ENCODE measurements at places on chromosomes 6 and 20. TPM values are rescaled to one million over a fixed set of nuclear protein-coding genes. Genes with fewer than 3 reads are reported as not detected.
A peak's percentile ranks its signal among the peaks of the same experiment; 100 is the strongest.

The PRSS35 gene
- not detected for total RNA-seq

The POU5F1 gene
- total RNA-seq = 0.83 TPM

The COL11A2 gene
- 0.39 TPM for total RNA-seq

The MED23 gene
- total RNA-seq = 55.4 TPM

The MYH7B gene
- 0.66 TPM for total RNA-seq

The ARMH2 gene
- total RNA-seq = 5.0 TPM

The SRMS gene
- total RNA-seq = 0.17 TPM

The AK9 gene
- 26.5 TPM for total RNA-seq

The FAM217A gene
- not detected for total RNA-seq

The APOM gene
- 2.6 TPM for total RNA-seq

The EFCAB8 gene
- 3.8 TPM for total RNA-seq

The SLC39A7 gene
- total RNA-seq = 29.6 TPM

The SNX21 gene
- total RNA-seq = 1.7 TPM

The NKX2-4 gene
- total RNA-seq = not detected

- no peak for DNase-seq
Observed at GRCh38 chr20:46983466-46983865, 88.8 kb downstream of the EYA2 start.

- DNase-seq = no peak
Observed at GRCh38 chr20:36246401-36246800, 10.1 kb downstream of the AAR2 start.

DNA sequence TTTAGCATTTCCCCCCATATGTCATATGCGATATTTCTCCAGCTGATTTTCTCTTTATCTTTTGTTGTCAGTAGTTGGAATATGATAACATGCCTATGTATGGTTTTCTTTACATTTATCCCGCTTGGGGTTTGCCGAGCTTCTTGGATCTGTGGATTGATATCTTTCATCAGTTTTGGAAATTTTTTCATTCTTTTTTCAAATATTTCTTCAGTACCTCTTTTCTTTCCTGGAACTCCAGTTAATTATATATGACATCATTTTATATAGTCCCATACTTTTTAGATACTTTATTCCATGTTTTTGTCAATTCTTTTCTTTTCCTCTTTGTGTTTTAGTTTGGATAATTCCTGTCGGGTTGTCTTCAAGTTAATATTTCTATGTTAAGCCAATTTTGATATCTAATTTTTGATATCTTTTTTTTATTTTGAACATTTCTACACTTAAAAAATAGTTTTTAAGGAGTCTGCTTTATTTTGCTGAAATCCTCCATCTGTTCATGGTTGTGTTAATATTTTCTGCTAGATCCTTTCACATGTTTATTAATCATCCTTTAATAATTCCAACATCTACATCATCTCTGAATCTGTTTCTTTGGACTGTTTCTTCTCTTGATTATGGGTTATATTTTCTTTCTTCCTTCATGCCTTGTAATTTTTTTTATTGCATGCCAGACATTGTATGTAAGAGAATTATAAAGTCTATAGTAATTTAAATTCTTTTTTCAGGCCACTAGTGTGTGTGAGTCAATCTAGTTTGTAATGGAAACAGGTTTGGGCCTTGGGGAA lies 9.5 kb downstream of the ZDHHC14 start:
- no peak for DNase-seq

DNA sequence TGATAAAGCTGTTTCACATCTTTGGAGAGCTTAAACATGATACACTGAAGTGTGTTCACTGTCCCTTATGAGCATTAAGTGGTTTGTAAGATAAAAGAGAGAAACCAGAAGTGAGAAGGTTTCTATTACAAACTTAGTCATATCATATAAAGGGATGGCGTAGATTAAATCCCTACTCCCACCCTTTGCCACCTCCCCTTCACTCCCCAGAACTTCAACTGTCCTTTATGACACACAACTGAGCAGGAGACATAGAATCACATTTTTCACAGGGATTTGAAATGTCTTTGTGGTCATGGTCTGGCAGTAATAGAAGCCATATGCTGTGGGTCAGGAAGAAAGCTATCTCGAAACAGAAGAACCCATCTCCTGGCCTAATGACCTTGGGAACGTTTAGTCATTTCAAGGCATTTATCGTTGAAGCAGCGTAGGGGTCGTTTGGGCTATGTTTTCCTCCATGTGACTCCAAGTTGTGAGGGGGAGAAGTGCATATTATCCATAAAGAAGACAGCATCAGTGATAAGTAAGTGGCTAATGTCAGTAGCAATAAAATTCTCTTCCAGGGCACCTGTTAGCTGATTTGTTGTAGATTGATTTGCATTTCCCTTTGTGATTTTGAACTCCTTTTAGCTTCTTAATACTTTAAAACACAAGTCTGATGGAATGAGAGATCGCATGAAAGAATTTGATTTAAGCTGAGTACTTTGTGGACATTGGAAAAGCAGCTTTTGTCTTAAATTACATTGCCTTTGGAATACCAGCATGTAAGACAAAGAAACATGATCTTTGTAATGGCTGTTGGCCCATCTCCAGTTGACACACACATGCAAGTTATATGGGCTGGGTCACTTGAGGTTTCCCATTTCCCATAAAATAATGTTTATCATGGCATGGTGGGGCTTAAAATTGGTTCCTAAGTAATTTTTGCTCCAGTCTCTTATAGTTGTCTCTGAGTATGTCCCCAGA lies 501.5 kb upstream of the FLRT3 start:
- DNase-seq = no peak

- no peak for DNase-seq
Observed at GRCh38 chr20:2515203-2515602, 6.5 kb upstream of the ZNF343 start.

DNA sequence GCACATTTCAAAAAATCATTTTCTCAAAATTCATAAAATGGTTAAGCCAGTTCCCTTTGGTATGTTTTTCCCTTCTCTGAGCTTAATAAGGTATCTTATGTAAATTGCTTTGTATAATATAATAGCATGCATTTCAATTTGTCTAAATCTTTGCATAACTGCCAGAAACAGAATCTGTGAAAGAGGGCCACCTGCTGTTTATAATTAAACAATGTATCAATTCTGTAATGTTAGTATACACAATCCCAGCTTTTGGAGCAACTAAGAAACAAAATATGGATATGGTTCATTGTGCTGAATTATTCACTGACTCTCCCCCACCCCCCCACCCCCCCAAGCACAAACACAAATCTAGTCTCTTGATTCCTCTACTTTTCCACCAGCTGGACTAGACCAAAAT lies 54.8 kb downstream of the GPX5 start:
- no peak for DNase-seq

DNA sequence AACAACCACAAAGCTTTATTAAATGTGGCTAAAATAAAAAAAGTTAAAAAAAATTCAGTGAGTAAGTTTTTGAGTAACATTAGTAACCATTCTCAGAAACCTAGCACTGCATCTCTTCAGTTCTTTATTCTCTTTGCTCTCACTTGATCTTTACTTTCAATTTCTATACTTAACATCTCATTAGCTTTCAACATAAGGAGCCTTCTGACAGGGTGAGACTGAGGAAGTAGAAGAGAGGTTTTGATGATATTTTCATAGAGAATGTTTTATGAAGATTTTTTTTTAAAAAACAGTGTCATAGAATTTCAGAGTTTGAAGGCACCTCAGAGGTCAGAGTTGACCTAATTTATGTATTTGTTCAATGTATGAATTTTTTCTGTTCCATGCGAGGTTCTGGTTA lies 60.8 kb downstream of the FAM83B start:
- DNase-seq = no peak

DNA sequence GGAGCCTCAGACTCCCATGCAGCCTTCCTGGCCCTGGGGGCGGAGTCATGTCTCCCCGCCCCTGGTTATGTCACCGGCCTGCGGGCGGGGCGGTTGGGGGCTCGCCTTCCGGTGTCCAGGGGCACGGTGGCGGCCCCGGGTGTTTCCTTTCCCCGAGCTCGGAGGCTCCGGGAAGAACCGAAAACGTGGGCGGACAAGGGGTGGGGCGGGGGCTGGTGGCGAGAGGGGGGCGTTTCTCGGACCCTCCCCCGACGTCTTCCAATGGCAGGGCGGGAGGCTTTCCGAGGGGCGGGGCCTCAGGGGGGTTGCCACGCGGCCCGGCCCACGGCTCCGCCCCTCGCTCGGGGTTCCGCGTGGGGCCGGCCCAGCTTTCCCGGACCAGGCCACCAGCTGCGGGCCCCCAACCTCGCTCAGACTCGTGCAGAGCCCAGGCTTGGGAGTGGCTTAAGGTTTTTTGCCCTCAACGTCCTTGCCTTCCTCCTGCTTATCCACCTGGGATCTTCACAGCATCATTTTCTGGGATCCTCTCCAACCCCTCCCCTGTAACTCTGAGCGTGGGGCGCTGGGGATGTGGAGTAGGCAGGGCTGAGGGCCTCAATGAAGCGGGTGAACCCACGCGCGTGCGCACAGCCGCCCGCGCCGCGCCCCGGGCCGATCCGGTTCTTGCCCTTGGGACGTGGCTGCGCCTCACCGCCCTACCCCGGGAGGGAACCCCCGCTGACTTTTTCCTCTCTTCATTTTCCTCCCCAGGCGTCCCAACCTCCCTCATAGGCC lies 2.1 kb upstream of the NRN1 start:
- DNase-seq = peak; percentile 54

GRCh38 chr20:38835792-38836191 lies 30.3 kb downstream of the PPP1R16B start:
- no peak for DNase-seq

- DNase-seq = no peak
Observed at GRCh38 chr6:45365036-45365435, 12.7 kb downstream of the SUPT3H start.

GRCh38 chr6:29726001-29726400 lies 2.8 kb downstream of the HLA-F start:
- DNase-seq = no peak

DNA sequence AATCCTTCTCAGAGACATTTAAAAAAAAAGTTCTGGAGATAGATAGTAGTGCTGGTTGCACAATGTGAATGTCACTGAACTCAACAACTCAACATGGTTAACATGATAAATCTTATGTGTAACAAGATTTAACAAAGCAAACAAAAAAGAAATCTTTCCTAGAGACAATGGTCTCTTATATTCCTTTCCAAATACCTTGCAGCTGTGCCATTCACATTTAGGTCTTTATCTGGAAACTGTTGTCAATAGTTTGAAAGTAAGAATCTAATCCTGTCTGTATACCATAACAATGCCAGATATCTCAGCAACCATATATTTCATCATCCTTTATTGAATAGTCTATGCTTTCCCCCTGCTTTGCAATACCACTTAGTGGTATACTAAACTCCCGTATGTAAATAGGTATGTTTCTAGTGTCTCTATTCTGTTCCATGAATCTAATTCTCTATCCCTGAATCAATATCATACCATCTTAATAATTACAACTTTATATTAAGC lies 2.1 kb downstream of the SERAC1 start:
- DNase-seq = no peak

DNA sequence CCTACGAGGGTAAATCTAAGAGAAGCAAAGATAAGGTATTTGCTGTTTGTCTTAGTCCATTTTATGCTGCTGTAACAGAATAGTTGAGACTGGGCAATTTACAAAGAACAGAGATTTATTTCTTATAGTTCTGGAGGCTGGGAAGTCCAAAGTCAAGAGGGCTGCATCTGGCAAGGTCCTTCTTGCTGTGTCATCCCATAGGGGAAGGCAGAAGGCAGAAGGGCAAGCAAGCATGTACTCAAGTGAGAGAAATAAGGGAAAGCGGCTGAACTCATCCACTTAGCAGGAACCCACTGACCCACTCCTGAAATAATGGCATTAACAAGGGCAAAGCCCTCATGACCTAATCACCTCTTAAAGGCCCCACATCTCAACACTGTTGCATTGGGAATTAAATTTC lies 102.7 kb downstream of the AGPAT4 start:
- no peak for DNase-seq

DNA sequence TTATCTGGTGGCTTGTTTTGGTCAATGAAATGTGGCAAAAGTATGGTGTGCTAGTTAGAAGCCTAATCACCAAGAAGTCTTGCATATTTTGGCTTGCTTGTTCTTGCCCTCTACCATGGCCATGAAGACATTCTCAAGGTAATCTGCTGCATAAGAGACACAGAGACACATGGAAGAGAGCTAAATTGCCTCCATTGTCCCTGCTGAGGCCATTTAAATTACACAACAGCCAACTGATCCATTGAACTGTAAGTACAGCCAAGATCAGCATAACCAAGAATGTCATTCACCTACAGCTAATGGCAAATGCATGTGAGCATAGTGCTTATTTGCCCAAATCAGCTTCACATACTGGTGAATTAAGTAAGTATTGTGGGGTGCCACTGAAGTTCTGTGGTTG lies 603.8 kb downstream of the FRK start:
- DNase-seq = no peak

DNA sequence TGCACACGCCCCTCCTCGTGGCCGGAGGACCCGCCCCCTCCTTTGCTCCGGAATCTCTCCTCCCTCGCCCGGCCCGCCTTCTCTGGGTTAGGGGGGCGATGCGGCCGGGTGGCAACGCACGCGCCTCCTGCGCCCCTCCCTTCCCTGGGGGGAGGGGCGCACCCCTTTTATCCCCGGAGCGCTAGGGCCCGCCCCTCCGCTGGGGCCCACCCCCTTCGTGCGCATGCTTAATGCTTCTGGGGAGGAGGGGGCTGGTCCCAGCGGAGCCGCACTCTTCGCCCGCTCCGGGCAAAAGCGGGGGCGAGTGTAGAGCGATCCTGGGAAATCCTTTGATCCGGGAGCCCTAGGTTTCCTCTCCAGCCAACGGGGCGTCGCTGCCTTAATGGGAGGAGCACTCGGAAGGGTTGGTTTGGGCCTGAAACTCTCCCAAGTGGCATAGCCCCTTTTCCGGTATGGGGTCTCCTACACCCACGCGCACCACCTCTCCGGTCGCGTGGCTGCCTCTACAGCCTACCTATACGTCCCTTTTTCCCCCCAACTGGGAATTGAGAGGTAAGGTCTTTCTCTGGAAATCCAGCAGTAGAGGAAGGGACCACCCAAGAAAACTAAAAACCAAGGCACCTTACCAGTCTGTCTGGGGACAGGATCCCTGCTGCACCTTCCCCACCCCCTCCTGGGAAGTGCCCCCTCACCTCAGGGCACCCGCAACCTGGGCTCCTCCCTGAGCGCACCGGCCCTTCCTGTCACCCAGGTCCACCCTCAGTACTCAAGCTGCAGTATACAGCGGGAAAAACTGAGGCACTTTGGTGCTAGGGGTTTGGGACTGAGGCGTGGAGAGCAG lies 2.1 kb downstream of the SOX12 start:
- peak; percentile 86 for DNase-seq

GRCh38 chr6:12012558-12013306 lies 620 bp downstream of the HIVEP1 start:
- peak; percentile 87 for DNase-seq
